Urothelium cell line (cell line): ENCODE measurements at places on chromosomes 12 and 14.

GRCh38 chr12:111664961-111665865 is 20.5 kb downstream of the BRAP start:
- DNase-seq, result no peak

DNA sequence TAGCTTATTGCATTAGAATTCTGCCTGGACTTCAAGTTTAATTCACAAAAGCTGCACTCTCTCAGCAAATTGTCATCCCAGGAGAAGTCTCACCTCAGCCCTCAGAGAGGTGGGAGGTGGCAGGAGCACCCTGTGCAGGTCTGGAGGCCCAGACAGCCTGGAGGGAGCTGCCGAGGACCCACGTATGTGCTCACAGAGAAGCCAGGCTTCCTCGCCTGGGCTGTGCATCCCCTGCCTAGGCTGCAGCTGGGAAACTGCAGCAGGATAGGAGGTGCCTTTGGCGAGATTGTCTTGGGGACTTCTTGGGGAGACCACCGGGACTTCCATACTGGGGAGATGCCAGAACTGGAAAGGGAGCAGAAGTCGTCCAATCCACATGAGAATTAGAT is 8.8 kb downstream of the CPNE6 start:
- no peak for DNase-seq

DNA sequence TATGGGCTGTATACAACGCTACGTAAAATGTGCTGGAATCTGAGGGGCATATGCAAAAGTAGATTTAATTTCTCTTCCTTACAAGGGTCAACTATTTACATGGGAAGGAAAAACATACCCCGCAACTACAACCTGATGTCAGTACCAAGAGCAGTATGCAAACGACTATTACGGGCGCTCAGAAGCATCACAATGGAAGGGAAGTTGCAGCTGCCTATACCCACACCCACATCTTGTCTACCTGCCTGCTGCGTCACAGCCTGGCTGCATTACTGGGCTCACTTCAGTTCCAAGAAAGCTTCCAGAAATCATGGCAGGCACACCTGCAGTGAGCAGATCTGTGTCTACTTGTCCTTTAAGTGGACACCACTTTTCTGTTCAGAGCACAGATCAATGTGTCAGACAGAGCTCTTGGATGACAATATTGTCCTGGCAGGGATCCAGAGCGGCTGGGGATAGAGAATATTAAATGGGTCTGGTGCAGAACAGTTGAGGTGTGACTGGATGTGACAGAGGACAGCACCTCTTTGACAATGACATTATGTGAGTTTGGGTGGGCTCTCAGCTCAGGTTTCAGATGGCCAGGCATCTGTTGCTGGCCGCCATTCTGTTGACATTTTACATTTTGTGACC is 41.5 kb upstream of the GNG2 start:
- no peak for DNase-seq

DNA sequence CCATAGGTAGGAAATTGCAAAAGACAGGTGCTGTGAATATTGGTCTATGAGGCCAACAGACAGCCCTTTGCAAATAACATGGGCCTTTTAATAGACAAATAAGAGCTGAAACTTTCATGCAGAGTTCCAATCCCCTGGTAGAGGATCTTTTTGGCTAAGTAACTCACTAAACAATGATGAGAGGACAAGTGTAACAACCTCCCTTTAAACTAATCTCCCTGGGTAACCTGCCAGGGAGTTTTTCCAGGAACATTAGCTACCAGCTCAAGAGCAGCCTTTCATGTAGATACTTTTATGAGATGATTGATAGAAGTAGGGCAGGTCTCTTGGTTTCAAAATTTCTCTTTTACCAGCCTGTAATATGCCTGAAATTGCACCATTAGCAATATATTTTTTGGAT is 13.8 kb upstream of the CACNA1C start:
- DNase-seq, result no peak

DNA sequence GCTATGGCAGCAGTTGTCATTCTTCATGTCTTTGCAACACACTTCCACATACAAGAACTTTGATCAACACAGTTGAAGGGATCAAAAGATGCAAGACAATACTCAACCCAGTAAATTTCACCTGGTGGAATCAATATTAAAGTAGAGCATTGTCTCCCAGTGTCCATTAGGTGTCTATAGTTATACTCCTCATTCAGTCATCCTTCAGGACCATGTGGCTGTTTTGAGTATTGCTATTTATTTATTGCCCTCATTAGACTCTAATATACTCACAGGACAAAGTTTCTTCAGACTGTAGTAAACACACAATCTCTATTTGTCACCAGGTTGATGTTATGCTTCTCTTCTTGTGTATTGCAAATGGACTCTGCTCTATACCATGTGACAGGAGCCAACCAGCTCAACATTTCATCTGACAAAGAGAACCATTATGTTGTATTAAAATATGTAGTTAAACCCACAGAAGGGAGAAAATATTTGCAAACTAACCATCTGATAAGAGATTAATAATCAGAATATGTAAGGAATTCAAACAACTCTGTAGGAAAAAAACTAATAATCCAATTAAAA is 146.6 kb downstream of the TGFB3 start:
- no peak for DNase-seq

DNA sequence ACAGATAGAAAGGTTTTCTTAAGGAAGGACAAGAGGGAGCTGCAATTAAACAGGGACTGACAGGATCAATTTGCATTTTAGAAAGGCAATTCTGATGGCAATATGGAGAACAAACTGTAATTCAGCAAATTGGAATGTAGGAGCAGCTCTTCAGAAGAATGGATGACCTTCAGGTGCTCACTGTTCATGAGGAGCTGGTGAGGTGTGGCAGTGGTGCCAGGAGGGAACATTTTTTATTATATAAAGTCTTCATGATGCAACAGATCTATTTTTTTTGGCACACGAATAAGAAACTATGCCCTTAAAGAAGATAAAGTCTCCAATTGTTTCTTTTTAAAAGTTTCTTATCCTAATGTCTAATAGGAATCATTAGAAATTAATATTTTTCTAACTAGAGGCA is 151.7 kb downstream of the SLC38A4 start:
- DNase-seq, result no peak

DNA sequence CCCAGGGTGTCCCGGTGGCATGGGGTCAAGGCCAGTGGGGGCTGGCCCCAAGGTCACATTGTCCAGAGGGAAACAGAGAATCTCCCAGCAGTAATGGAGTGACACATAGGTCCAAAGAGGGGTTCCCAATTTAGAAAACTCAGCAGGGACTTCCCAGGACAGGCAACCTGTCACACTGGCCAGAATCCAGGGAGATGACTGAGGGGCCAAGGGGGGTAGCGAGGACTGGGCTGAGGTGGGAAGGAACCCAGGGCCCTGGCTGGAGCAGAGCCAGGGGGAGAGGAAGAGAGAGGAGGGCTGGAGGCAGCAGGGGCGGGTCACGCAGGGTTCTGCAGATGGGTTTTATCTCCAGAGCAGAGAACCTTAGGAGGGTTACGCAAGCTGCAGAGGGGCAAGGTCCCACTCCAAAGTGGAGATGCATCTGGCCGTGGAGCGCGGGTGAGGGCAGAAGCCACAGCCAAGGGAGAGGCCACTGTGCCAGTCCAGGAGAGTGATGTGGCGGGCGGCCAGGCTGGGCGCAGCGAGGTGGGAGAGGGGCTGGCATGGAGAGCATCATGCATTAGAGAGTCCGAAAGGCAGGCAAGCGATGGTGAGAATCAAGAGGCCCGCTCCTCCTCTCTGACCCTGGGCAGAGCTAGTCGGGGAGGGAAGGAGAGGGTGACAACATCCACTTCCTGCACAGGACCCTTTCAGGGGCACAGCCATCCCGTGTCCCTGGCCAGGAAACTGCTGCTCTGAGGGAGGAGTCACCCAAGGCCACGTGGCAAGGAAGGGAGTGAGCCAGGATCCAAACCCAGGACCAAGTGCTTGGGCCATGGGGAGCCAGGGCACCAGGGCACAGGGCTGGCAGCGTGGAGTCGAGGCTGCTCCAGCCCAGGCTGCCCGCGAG is 29.0 kb downstream of the NCOR2 start:
- DNase-seq, result no peak

DNA sequence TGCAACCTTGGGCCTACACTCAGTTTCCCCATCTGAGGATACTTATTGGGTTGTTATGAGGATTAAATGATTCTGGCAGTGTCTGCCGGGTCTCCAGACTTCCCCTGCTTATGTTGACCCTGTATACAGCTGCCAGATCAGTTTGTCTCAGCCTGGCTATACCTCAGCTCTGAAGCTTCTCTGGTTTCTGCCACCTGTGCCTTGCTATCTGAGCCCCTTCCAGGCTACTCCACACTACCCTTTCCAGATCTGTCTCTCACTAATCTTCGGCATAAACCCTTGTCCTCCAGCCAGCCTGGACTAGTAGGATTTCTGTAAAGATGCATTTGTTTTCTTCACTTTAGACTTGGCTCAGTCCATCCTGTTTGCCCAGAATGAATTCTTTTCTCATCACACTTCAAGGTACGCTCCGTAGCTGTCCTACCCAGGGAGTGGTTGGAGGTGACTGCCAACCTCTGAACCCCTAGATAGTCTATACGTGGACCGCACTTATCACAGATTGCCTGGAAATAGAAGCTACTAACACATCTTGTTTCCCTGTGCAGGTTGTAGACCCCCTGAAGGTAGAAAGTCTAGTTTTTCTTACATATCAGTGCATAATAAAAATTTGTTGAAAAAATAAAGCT is 422.4 kb downstream of the RAD51B start:
- DNase-seq, result no peak
